ENCODE measurements at places on chromosomes 1 and 21. TPM values are rescaled to one million over a fixed set of nuclear protein-coding genes. Genes with fewer than 3 reads are reported as not detected.

DNA sequence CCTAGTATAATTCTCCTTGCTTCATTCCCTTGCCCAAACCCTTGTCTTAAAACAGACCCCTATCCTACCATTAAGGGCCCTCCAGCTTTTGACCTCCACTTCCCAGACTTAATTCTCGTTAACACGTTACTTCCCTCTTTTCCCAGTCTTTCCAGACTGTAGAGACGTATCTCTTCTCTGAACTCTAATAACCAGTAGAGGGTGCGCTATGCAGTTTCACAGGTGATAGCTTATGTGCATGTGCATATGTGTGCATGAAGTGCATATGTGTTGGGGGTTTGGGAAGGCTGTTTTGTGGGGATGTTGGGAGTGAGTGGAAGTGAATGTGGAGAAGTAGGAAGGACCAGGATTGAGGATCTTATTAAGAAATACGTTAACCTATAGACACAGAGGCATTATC lies 78.1 kb upstream of the CCDC190 start:
- H3K27ac ChIP-seq = no peak overlapping the region
- H3K36me3 ChIP-seq = no peaks in the 10 kb centered on the region
- DNase-seq = no peak
- no peak overlapping the region for H3K4me3 ChIP-seq
- no peaks in the 10 kb centered on the region for H3K27me3 ChIP-seq

GRCh38 chr1:109884242-109884891 lies 26.3 kb upstream of the CSF1 start:
- no peak for DNase-seq
- H3K27ac ChIP-seq = peak overlapping the region; percentile 43
- H3K4me1 ChIP-seq = peaks cover 14% of the 10 kb centered on the region
- no peak overlapping the region for H3K4me3 ChIP-seq

GRCh38 chr21:44850208-44850800 lies 23.2 kb downstream of the PTTG1IP start:
- H3K27me3 ChIP-seq = no peaks in the 10 kb centered on the region
- no peak overlapping the region for H3K4me3 ChIP-seq
- no peaks in the 10 kb centered on the region for H3K36me3 ChIP-seq
- peak overlapping the region; percentile 88 for H3K27ac ChIP-seq

- H3K36me3 ChIP-seq = no peaks in the 10 kb centered on the region
- H3K27ac ChIP-seq = no peak overlapping the region
- no peak overlapping the region for H3K4me3 ChIP-seq
These were observed 85.6 kb upstream of the WNT4 start for GRCh38 chr1:22228505-22228911.

GRCh38 chr1:153880962-153881361 lies 41.8 kb downstream of the GATAD2B start:
- peak overlapping the region; percentile 67 for H3K27ac ChIP-seq
- H3K4me3 ChIP-seq = no peak overlapping the region

DNA sequence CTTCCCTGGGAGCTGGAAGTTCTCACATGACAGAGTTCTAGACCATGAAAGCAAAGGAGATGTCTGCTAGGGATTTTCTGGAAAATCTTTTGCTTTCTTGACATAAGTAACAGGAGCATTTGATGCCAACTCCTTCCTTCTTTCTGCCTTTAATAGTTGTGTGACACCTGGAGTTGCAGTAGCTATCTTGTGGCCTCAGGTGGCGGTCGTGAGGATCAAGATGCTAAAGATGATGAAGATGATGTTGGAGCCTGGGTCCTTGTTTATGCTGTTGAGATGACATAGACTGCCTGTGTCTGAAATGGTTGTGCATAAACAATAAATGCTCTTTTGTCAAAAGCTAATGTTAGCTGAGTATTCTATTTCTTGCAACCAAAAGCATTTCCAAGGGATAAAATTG lies 32.7 kb upstream of the KIRREL1 start:
- no peak for DNase-seq
- no peak overlapping the region for H3K4me3 ChIP-seq
- H3K4me1 ChIP-seq = no peaks in the 10 kb centered on the region
- no peaks in the 10 kb centered on the region for H3K27me3 ChIP-seq

ERVH48-1 gene
- not detected for total RNA-seq

NBPF8 gene
- 1.8 TPM for total RNA-seq

RRP1 gene
- 32.0 TPM for total RNA-seq

DNA sequence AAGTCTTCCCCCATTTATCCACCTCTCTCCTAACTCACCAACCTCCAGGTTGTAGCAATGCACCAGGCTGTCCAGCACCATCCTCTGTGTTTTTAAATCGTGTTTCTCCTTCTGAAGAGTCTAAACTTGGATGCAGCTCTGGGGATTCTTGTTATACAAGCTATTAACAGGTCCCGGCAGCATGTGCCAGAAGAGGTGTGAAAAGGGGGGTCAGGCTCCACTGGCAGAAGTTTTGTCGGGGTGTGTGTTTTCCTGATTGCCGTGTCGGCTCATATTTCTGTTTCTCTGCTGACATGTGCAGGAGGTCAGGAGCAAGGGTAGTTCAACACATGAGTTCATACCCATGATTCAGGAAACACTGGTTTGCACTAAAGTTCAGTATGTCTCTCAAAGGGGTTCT lies 658.6 kb upstream of the CAMK1G start:
- H3K27me3 ChIP-seq = no peaks in the 10 kb centered on the region
- H3K4me1 ChIP-seq = no peaks in the 10 kb centered on the region
- H3K36me3 ChIP-seq = no peaks in the 10 kb centered on the region
- H3K27ac ChIP-seq = no peak overlapping the region

GRCh38 chr21:36867291-36867905 lies 99.1 kb downstream of the HLCS start:
- H3K4me1 ChIP-seq = no peaks in the 10 kb centered on the region
- no peak overlapping the region for H3K4me3 ChIP-seq
- H3K36me3 ChIP-seq = no peaks in the 10 kb centered on the region
- no peak for DNase-seq
- H3K27ac ChIP-seq = no peak overlapping the region
- H3K27me3 ChIP-seq = no peaks in the 10 kb centered on the region

DNA sequence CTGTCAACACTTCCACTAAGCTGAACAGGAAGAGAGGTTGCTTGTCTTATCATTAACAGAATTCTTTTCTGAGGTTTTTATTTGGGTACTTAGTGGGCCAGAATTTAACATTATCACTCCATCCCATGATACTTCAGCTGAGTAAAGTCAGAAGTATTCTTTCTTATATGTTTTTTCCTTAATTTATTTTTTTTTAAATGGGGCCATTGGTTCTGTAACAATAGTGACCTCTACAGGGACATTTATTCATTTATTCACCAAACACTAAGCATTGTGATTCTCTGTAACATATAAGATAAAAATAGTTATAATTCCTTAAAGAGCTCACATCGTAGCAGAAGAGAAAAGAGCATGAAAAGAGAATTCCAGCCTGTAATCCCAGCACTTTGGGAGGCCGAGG lies 9.8 kb downstream of the GREM2 start:
- no peak overlapping the region for H3K27ac ChIP-seq
- no peak for DNase-seq
- no peak overlapping the region for H3K4me3 ChIP-seq
- no peaks in the 10 kb centered on the region for H3K36me3 ChIP-seq

PLA2G2D gene
- not detected for total RNA-seq

KLF17 gene
- total RNA-seq = not detected

DNA sequence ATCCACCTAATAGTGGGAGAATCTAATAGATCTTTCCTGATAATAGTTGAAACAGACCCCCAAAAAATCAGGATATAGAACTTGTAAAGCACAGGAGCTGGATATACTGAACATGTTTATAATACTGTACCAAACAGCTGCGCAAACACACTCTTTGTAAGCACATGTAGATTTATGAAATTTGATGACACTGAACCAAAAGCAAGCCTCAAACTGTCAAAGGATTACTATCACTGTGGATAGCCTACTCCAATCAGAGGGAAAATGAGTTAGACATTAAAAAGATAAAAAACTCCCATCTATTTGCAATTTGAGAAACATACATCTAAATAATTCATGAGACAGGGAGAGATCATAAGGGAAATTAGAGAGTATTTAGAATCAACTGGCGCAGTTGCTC lies 26.1 kb downstream of the RCAN3 start:
- H3K4me1 ChIP-seq = no peaks in the 10 kb centered on the region
- H3K4me3 ChIP-seq = no peak overlapping the region
- no peaks in the 10 kb centered on the region for H3K36me3 ChIP-seq
- no peak overlapping the region for H3K27ac ChIP-seq
- DNase-seq = no peak
- H3K27me3 ChIP-seq = no peaks in the 10 kb centered on the region

GRCh38 chr1:185438936-185439335 lies 121.9 kb upstream of the IVNS1ABP start:
- H3K27me3 ChIP-seq = no peaks in the 10 kb centered on the region
- DNase-seq = no peak
- H3K4me3 ChIP-seq = no peak overlapping the region
- no peak overlapping the region for H3K27ac ChIP-seq
- peaks cover 7% of the 10 kb centered on the region for H3K4me1 ChIP-seq

DNA sequence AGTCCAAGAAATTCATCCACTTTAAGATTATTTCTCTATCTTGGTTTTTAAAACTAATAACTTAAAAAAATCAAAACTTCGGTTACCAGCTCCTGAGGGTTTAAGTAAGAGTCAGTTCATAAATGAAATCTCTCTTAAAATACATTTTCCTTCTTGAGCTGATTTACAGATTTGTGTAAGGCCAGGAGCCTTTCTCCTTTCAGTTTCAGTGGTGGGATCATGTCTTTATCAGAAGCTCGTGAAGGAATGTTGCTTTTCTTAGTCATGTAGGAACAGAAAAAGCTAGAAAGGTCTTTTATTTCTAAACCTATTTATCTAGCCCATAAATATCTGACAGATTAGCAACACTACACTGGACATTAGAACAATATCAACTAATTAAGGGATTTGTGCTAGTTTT lies 390.2 kb downstream of the GPATCH2 start:
- no peaks in the 10 kb centered on the region for H3K27me3 ChIP-seq
- no peak overlapping the region for H3K4me3 ChIP-seq
- no peaks in the 10 kb centered on the region for H3K4me1 ChIP-seq

CCDC30 gene
- total RNA-seq = 1.0 TPM

DNA sequence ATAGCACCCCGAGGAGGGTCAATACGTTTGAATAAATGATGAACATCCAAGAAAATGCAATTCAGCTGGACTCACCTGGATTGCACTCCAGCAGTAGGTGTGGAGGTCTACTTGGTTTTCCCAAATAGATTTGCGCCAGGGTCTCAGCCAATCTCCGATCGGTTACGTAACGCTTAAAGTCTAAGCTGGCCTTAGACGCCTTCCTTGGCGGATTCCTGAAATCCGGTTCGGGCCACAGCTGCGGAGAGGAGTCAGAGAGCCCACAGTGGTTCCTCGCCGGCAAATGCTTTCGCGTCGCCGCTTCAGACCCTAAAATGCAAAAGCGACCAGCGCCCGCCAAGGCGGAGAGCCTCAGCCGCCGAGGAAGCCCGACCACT lies 322 bp downstream of the TFB2M start:
- H3K36me3 ChIP-seq = peaks cover 19% of the 10 kb centered on the region
- peak overlapping the region; percentile 88 for H3K4me3 ChIP-seq
- peak overlapping the region; percentile 93 for H3K27ac ChIP-seq
- H3K27me3 ChIP-seq = no peaks in the 10 kb centered on the region
- H3K4me1 ChIP-seq = peaks cover 41% of the 10 kb centered on the region

DNA sequence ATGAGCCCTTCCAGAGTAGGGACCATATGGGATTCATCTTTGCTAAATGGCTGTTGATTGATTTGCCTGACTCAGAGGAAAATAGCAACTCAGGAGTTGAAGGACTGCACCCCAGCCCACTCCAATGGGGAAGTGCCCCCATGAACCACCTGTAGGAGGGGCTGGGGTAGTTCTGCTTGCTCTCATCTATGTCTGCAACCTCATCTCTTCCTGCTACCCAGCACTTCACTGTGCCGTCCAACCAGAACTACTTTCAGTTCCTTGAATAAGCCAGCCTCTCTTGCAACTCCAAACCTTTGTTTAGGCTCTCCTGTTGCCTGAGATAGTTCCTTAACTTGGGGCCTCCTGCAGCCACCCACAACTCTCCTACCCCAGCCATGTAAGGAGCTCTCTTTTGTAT lies 26.6 kb downstream of the BEND5 start:
- no peak overlapping the region for H3K4me3 ChIP-seq
- no peaks in the 10 kb centered on the region for H3K36me3 ChIP-seq
- no peaks in the 10 kb centered on the region for H3K27me3 ChIP-seq
- DNase-seq = no peak

GRCh38 chr1:60888126-60888525 lies 194.2 kb upstream of the NFIA start:
- H3K4me3 ChIP-seq = no peak overlapping the region
- no peaks in the 10 kb centered on the region for H3K27me3 ChIP-seq
- no peak overlapping the region for H3K27ac ChIP-seq
- no peaks in the 10 kb centered on the region for H3K4me1 ChIP-seq
- H3K36me3 ChIP-seq = no peaks in the 10 kb centered on the region
- no peak for DNase-seq

DNA sequence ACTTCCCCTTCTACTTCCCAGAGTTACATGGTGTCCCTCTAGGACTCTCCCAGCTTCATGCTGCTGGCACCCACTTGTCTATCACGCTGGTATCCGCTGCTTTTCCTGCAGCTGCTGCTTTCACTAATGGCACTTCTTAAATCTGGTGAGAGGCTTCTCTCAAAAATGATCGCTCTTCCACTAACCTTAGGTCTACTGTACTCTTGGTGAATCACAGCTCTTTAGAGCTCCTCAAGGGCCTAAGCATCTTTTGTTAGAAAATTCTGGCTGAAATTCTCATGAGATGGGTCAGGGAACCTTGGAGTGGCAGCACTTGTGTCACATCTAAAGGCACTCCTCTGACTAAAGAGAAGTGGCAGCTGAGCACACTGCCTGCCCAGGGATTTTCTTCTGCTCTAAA lies 32.1 kb downstream of the ZMYND12 start:
- H3K27me3 ChIP-seq = no peaks in the 10 kb centered on the region
- no peak overlapping the region for H3K27ac ChIP-seq

TBX19 gene
- not detected for total RNA-seq

- DNase-seq = no peak
- H3K4me1 ChIP-seq = no peaks in the 10 kb centered on the region
- no peak overlapping the region for H3K27ac ChIP-seq
These were observed 31.3 kb downstream of the C8B start for GRCh38 chr1:56934430-56935060.

CCSAP gene
- 0.87 TPM for total RNA-seq

GRCh38 chr1:227792216-227793078 lies 23.0 kb upstream of the PRSS38 start:
- no peaks in the 10 kb centered on the region for H3K27me3 ChIP-seq
- H3K4me1 ChIP-seq = peaks cover 4% of the 10 kb centered on the region

NPPB gene
- not detected for total RNA-seq

EFNA4 gene
- 0.41 TPM for total RNA-seq
